ENCODE measurements at places on chromosomes 6 and 20. TPM values are rescaled to one million over a fixed set of nuclear protein-coding genes. Genes with fewer than 3 reads are reported as not detected.

DNA sequence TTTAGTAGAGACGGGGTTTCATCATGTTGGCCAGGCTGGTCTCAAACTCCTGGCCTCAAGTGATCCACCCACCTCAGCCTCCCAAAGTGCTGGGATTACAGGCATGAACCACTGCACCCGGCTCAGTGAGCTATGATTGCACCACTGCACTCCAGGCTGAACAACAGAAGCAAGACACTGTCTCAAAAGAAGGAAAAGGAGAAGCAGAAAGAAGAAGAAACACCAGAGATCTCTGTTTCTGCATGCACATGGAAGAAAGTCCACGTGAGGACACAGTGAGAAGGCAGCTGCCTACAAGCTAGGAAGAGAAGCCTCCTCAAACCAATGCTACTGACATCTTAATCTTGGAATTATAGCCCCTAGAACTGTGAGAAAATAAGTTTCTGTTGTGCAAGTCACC is 16.0 kb downstream of the ECT2L start:
- DNase-seq = no peak

- no peak for DNase-seq
Observed at GRCh38 chr6:135880066-135880972, 28.8 kb downstream of the PDE7B start.

DNA sequence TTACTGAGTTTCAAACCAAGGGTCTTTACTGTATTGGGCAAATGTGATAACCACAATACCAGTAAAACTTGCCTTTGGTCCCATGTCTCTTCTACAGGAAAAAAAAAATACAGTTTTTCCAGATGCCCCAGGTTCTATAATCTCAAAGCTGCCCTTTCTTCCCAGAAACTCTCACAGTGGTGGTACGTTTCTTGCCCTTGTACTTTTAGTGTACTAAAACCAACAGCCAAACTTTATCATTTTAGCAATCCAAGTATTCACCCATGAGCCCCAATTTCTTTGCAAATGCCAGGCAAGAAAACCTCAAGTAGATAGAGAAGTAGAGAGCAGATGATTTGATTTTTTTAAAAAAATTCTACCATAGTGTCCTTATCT is 157.8 kb downstream of the OR2B2 start:
- no peak for DNase-seq

- DNase-seq = no peak
Observed at GRCh38 chr6:135675862-135676261, 175.6 kb upstream of the PDE7B start.

DNA sequence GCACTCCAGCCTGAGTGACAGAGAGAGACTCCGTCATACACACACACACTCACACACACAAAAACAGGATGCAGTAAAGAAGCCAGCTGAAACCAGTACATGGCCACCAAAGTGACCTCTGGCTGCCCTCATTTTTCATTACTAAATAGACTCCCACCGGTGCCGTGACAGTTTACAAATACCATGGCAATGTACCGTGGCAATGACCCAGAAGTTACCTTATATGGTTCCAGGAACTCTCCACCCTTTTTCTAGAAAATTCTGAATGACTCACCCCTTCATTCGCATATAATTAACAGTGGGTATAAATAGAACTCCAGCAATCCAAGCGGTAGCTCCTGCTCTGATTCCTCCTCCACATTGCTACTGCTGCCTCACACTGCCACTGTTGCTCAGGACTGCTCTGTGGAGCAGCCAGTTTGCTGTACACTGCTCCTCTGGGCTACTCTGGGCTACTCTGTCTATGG is 57.7 kb downstream of the SNX5 start:
- DNase-seq = no peak

DNA sequence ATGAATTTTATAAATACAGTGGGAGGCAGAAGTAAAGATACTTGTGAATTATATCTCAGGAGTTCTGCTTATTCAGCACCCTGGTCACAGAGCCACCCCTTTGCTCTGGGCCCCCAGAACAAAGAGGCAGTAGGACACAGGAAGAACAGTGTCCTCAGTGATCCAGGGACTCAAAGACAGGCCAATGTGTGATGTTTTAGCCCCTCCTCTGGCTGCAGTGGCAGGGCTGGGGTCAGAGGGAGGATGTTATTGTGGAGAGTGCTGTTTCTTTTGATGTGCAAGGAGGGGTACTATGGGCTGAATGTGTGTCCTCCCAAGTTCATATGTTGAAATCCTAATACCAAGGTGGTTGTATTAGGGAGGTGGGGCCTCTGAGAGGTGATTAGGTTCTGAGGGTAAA is 74.1 kb upstream of the MAP3K7 start:
- DNase-seq = no peak

- no peak for DNase-seq
Observed at GRCh38 chr6:115706324-115706723, 354.4 kb downstream of the FRK start.

DNA sequence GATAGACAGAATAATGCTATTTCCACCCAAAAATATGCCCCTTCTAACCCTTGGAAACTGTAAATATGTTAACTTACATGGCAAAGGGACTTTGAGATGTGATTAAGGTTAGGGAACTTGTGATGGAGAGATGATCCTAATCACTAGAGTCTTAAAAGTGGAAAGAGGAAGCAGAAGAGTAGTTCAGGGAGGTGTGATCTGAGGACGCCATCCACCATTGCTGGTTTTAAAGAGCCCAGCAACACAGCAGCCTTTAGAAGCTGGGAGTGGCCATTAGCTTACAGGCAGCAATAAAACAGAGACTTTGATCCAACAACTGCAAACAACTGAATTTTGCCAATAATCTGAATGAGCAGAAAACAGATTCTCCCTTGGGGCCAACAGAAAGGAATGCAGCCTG is 30.6 kb downstream of the ZNF311 start:
- no peak for DNase-seq

- DNase-seq = no peak
Observed at GRCh38 chr6:30747300-30747687, 2.9 kb upstream of the IER3 start.

- DNase-seq = no peak
Observed at GRCh38 chr20:48734104-48734749, 93.6 kb downstream of the PREX1 start.

- no peak for DNase-seq
Observed at GRCh38 chr20:63361519-63362435, 628 bp upstream of the CHRNA4 start.

DNA sequence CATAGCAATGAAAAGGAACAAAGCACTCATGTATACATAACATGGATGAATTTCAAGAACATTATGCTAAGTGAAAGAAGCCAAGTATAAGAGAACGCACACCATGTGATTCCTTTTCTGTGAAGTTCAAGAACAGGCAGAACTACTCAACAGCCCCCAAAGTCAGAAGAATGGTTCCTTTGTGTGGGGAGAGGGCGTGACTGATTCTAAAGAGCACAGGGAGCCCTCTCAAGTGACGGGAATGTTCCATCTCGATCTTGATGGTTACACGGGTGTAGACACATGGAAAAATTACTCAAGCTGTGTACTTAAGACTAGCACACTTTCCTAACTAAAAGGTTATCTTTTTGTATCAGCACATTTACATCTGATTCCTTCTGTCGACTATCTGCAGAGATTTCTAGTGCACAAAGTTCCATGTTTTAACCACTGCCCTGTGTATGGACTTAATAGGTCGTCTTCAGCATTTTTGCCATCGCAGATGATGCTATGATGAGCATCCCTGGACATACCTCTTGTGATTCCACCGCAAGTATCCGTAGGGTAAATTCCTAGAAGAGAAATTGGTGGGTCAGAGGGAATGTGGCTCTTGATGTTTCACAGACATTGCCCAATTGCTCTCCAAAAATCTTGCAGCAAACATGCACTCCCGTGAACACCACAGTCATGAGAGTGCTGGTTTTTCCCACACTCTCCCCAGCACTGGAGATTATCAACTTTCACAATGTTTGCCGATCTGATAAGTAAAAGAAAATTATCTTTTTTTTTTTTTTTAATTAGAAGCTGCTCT is 279.3 kb downstream of the BMP7 start:
- DNase-seq = no peak

DNA sequence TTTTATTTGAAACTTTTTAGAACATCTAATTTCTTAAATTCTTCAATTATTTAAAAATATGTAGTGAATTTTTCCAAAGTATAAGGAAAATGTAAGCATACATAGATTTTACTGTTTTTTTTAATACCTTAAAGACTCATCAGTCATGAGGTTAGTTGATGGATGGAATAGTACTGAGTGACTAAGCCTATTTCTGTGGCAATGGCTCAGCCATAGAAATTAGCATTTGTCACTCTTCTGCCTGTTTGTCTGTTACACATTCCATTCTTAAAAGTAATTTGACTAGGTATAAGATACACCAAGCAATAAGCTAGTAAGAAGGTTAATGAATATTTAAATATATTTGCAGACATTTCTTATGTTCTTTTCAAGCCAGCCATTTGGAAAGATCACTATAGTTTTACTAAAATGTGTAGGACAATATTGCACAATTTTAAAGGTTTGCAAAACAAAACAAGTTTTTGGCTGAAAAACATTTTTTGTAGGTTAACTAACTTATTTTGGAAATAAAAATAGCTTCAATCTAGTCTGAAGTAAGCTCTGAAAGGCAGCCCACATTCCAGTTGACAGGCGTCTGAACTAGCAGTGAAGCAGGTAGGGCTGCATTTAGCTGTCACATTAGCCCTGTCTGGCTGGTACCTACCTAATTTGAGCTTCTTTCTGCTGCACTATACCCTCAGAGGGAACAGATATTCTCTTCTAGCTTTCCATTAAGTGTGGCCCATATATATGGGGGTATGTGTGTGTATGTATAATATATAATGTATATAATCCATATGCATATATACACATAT is 385.7 kb downstream of the GRIK2 start:
- no peak for DNase-seq

- no peak for DNase-seq
Observed at GRCh38 chr6:131825946-131826345, 18.1 kb downstream of the ENPP1 start.

GRCh38 chr6:113428702-113429101 is 428.4 kb upstream of the MARCKS start:
- DNase-seq = no peak

GRCh38 chr6:159169557-159170332 is 545 bp downstream of the FNDC1 start:
- peak; percentile 37 for DNase-seq

The GLP1R gene
- 0.41 TPM for total RNA-seq

The HSPA1L gene
- 5.7 TPM for total RNA-seq

The IL17A gene
- total RNA-seq = not detected

The LY6G6D gene
- total RNA-seq = not detected

The VSX1 gene
- total RNA-seq = not detected

The SENP6 gene
- 307 TPM for total RNA-seq

Data from frontal cortex (tissue), 4 donors.